Panc1 (cell line): ENCODE measurements at places on chromosomes 5 and 9. TPM values are rescaled to one million over a fixed set of nuclear protein-coding genes. Genes with fewer than 3 reads are reported as not detected.

Gene TMEM174
- not detected for total RNA-seq

Gene TMEM167A
- 117 TPM for total RNA-seq

Gene OR1Q1
- total RNA-seq = not detected

Gene IL4
- total RNA-seq = not detected

Gene ZFP2
- total RNA-seq = 1.2 TPM

Gene TRIP13
- 45.9 TPM for total RNA-seq

Gene PAX5
- 0.39 TPM for total RNA-seq

Gene SDHA
- total RNA-seq = 171 TPM

Gene PCDHGB5
- 0.87 TPM for total RNA-seq

Gene SLC44A1
- 8.7 TPM for total RNA-seq
